Brain microvascular endothelial cell (primary cell): ENCODE measurements at places on chromosomes 13 and 19.
A peak's percentile ranks its signal among the peaks of the same experiment; 100 is the strongest.

- DNase-seq: no peak
These were observed 22.2 kb upstream of the ZNF181 start for GRCh38 chr19:34711890-34712289.

DNA sequence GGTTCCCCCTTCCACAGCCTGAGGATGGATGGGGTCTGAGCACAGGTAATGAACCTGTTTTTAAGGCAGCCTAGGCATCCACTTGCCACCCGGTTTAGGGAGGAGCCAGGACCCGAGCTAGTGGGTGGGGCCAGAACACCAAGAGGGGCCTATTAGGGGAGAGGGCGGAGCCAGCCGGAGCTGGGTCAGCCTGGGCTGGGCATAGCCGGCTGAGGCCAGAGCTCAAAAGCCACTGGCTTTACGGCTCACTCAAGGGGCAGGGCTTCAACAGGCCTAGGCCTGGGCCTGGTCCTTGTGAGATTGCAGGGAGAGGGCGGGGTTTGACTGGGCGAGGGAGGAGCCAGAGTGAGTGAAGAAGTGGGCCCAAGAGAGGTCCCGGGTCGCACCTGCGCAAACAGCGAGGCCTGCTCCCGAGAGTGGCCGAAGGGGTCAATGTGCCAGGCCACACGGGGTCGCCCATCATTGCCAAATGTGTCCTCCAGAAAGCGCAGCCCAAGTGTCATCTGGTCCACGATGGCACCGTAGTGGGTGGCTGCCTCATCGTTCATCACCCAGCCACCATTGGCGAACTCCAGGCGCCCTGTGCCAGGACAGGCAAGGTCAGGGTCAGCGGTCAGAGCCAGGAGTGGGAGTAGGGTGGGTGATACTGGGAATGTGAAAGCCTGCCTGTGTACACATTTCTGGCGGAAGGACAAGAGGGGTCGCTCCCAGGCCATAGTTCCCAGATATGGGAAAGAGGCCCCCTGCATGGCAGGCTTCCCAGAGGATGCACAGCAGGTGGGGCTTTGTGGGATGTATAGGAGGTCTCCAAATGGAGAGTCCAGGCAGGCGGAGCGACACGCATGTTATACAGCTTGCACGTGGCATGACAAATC is 1.9 kb downstream of the MAN2B1 start:
- no peak for DNase-seq

- no peak for DNase-seq
These were observed 53.3 kb downstream of the CEBPG start for GRCh38 chr19:33426621-33427361.

- peak; percentile 91 for DNase-seq
These were observed 1017.4 kb downstream of the EFNB2 start for GRCh38 chr13:105518086-105518485.

DNA sequence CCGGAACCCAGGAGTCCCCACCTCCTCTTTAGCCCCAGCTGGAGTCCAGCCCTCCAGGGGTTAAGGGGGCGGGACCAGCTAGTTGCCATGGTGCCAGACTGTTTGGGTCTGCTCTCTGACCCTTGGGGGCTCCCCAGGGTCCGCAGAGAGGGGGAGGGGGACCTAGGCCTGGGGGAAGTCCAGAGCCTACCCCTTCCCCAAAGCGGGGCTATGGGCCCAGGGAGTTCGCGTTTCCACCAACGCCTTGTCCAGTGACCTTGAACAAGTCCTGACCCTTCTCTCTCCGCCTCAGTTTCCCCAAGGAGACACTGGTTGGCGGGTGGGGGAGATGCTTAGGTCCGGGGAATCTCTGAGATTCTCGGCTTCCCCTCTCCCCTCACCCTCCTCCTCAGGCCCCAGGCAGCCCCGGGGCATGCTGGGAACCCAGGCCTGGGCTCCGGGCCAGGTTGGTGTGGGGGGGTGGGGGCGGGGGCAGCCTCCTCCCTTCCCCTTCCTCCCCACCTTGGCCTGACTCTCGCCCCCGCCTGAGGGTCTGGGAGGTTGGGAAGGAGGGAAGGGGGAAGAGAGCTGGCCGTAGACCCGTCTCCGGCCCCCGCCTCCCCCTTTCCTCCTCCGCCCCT is 2.6 kb upstream of the SPACA6 start:
- DNase-seq: peak; percentile 59

DNA sequence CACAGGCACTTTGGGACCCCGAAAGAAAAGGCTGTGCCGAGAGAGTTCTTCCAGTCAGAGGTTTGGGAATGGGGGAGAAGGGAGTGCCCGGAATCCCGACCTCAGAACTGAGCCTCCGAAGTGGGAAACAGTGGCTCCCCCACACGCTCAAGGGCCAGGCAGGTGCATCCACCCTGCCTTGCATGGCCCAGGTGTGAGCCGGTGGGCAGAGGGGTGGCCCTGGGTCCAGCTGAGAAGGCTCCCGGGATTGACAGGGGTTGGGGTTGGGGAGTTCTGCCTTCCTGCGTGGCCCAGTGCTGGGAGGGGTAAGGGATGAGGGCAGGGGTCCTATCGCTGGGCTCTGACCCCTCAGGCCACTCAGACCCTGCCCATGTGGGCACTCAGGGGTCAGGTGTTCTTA is 163.5 kb upstream of the TUBA3C start:
- DNase-seq: no peak

DNA sequence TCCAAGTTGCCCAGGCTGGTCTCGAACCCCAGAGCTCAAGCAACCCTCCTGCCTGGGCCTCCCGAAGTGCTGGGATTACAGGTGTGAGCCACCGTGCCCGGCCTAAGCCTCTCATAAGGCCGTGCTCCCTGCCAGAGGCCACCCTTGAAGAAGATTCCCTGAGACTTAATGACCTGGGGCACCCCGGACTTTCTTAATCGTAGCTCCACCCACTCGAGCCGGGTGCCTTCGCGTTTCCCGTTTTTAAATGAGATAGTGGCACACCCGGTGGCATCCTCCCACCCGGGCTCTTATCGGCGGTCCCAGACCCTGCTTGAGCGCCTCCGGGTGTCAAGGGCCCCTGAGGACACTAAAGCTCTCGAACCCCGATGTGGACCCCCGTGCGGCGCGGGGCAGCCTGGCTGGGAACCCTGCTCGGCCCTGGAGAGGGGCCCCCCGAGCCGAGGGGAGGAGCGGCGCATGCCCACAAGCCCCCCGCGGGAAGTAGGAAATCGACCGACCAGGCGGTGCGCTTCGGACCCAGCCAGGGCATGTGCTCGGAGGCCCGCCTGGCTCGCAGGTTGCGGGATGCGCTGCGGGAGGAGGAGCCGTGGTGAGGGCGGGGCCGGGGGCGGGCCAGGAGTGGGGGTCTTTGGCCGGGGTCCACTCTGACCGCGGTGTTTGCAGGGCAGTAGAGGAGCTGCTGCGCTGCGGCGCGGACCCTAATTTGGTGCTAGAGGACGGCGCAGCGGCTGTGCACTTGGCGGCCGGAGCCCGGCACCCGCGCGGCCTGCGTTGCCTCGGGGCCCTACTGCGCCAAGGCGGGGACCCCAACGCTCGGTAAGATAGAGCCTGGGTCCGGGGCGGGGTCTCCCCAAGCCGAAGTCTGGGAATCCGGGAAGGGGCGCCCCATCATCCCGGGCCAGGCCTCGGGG is at the start of gene ANKLE1:
Gene ANKLE1, plus strand, starts transcription at position 511 of the 914 bp plus-strand sequence. Its CDS starts 20 bp downstream, at position 531.
- no peak for DNase-seq

DNA sequence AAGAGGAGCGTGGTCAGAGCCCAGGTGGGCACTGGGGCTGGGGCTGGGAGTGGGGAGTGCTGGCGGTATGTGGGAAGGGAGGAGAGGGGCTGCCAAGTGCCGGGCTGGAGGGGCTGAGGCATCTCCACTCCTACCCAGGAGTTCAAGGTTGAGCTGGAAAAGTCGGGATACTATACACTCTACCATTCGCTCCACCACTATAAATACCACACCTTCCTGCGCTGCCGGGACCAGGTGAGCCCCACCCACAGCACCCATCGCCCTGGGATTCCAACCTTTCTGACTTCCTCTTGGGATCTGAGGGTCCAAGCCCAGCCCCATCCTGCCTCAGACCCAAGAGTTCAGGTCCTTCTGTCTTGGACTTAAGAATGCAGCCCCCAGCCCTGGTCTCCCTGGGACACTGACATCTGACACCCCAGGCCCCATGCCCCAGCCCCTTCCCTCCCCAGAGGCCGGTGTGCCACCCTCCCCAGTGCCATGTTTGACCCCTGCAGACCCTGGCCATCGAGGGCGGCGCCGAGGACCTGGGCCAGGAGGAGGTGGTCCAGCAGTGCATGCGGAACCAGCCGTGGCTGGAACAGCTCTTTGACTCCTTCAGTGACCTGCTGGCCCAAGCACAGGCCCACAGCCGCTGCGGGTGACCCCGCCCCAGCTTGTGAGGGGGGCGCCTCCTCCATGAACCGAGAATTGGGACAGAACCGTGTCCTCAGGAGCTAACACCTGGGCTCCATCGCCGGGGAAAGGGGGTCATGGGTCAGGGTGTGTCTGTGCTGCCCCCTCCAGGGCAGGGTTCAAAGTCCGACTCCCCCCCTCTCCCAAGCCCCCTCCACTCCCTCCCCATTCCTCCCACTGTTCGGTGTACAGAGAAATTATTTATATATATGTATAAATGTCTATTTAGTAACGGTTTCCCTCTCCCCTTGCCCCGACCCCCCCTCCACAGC is 14.7 kb downstream of the RRAS start:
- DNase-seq: no peak

- no peak for DNase-seq
These were observed 40.5 kb downstream of the FAM124A start for GRCh38 chr13:51262501-51263211.

DNA sequence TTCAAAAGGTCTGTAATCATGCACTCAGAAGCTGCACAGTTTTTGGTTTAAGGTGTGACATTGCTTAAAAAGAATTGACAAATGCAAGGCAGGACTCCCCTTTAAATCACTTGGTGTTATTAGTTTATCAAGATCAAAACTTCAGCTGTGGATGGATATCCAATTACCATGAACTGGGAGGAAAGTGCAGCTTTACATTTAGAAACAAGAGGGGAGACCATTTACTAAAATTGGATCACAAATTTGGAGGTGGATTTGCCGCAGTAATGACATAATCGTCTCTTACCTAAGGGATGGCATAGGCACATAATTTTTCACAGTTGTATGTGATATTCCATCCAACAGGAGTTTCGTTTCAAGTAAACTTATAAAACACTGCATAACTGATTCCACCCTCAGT is 1610.2 kb downstream of the SLITRK5 start:
- no peak for DNase-seq

DNA sequence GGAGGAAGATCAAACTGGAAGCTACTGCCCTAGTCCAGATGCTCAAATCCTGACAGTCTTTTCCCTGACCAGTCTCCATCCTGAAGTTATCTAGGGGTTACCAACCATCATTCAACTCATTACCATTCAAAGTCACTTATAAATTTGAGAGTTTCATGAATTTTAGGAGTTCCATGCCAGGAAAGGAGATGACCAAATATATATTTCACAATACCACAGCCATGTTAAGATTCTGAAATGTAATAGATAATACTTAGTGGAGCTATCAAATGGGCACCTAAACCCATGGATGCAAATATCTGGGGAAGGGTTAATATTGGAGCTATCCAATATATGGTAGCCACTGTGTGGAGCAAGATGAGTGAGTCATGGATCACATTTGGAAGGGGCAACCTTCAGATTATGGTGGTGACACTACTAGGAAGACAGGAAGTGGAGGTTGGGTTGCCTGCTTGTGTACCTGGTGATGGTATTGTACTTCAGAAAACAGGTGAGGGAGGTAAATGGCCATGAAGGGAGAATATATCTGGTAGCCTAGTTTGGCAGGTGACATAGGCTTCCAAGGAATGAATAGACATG is 18.7 kb downstream of the ZNF586 start:
- no peak for DNase-seq

DNA sequence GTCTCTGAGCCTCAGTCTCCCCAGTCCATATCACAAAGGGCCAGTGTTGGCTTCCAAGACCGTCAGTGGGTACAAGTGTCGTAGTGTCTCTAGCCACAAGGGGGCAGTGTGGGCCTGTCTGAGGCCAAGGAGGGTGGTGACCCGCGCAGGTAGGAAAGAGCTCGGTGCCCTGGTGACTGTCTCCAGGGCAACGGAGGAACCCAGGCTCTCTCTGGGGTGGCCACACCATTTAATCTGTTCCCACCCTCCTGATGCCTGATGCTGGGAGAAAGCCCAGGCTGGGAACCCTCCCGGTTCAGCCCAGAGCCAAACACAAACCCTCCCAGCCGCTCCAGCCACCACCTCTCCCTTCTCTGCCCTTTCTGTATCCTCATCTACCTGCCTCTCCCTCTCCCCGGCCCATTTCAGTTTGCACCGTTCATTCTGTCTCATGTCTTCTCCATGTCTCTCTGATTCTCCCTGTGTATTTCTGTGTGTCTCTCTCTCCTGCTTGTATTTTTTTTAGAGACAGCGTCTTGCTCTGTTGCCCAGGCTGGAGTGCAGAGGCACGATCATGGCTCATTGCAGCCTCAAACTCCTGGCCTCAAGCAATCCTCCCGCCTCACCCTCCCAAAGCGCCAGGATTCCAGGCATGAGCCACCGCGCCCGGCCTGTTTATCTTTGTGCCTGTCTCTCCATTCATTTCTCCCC is 17.5 kb upstream of the MEIS3 start:
- DNase-seq: peak; percentile 42

DNA sequence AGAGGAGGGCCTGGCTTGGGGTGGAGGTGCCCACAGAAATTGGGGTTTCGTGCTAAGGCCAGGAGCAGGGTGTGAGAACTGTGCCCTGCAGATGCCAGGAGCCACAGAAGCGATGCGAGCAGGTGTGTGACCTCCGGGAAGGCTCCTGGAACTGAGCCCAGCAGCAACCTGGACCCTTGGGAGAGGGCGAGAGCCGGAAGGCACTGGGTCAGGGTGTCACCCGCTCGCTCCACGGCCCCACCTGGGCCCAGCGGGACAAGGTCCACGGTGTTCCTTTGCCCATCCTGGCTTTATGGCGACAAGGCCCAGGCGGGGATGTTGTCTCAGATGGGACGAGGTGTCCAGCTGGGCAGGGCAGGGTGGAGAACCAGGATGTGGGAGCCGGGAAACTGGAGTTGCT is 4.2 kb downstream of the MISP start:
- no peak for DNase-seq

DNA sequence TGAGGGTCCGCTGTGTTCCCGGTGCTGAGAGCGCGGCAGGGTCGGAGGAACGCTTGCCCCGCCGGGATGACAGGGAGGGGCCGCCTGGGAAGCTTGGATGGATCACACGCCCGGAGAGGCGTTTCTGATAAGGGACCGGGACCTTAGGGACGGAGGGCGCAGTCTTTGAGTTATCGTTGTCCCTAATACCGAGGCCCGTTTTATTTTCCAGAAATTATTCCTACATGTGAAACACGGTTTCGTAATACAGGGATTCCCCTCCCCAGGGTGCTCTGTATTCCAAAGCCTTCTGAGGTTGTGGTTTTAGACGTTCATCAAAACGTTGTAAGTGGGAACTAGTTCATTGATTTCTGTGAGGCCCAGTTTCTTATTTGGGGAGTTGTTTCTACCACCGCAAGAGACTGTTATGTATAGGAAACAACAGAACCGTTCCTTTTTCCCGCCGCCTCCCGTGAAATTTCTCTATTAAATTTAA is 752 bp downstream of the PDCD5 start:
- DNase-seq: peak; percentile 36
